A549 treated with AZD2906 at 1 μM for 4 hours (cell line): ENCODE measurements at places on chromosomes 11 and 22. TPM values are rescaled to one million over a fixed set of nuclear protein-coding genes. Genes with fewer than 3 reads are reported as not detected.

The DLG2 gene
- 0.14 to 0.44 TPM (median 0.33 TPM) in 5 replicates for total RNA-seq

The SLC22A25 gene
- total RNA-seq = not detected in 5 replicates

The PRRG4 gene
- 1.8 to 2.3 TPM (median 2.0 TPM) in 5 replicates for total RNA-seq

The GRAMD1B gene
- total RNA-seq = 19.7 to 24.9 TPM (median 22.2 TPM) in 5 replicates
